ENCODE measurements at places on chromosomes 3 and 15. TPM values are rescaled to one million over a fixed set of nuclear protein-coding genes. Genes with fewer than 3 reads are reported as not detected.

Gene C15orf62
- not detected for polyA plus RNA-seq

Gene MYL3
- not detected for polyA plus RNA-seq

Gene ADAMTS7
- 31.5 TPM for polyA plus RNA-seq

Gene A4GNT
- not detected for polyA plus RNA-seq

Gene ANKRD63
- polyA plus RNA-seq: not detected

Gene LTK
- 0.28 TPM for polyA plus RNA-seq

Gene CSPG5
- polyA plus RNA-seq: 67.1 TPM

Gene SNX22
- 0.38 TPM for polyA plus RNA-seq

Gene TMF1
- polyA plus RNA-seq: 21.4 TPM

Gene SHC4
- 4.5 TPM for polyA plus RNA-seq

Gene GRK7
- 0.16 TPM for polyA plus RNA-seq

Gene IL12A
- polyA plus RNA-seq: not detected

Gene HYAL3
- polyA plus RNA-seq: 8.8 TPM

Gene PLCH1
- polyA plus RNA-seq: 12.1 TPM

Gene ALDH1L1
- polyA plus RNA-seq: not detected
